Ammon's horn (tissue), 1 donor: ENCODE measurements at places on chromosomes 5 and 9.

DNA sequence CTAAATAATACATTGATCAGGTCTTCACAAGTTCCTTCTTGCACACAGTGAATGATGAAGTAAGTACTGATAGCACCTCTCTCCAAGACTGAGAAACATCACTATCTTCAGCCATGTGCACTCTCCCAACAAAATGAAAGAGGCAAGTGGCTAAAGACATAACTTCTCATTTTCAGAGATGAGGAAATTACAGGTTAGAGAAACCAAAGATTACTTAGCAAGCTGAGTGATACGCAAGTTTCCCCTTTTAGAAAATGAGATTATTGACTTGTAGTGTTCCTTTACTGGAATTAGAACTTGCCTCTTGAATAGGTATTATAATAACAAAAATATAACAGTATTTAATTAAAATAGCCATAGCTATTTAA, 21.6 kb downstream of the CEMIP2 start:
- DNase-seq = no peak

DNA sequence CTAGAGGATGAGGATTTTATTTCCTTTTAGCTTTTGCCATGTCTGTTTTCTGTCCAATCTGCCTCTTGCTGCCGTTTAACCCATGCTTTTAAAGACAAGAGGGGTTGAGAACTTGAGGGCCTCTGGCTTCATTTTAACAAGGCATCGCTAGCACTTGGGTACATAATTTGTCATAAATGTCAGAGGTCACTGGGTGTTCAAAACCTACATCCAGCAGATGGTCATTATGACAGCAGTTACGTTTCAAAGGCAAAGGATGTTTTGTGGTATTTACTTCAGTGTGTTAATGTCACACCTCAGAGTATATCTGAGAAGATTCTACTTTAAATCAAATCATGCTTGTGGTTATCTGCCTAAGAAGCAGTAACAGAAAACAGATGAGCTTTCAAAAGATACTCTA, 918.3 kb downstream of the NR2F1-AS1 start:
- no peak for DNase-seq

DNA sequence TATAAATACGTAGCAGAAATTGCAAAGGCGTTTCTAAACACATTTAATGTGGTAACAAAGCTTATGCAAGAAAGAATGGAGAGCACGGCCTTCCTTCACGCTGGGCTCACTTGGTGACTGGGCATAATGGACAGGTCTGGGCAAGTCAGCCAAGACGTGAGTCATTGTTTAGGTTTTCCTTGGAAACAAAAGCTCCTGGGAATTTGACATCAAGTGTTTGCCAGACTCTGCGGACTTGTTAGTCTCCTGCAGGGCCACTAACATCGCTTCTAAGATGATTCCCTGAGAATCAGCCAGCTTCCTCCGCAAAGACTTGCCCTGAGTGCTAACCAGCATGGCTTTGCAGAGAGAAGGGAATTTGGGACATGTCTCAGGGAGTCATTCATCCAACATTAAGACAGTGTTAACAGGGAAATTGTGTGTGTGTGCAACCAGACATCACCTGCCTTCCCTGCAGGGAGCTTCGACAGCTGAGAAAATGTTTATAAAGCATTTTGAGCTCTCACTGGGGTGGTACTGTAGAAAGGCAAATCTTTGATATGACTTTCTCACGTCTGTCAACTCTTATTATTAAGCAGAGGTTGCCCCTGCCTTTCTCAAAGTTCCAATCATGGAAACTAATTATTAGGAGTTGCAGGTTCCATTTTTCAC, 182.5 kb downstream of the NTRK2 start:
- peak; percentile 59 for DNase-seq

- no peak for DNase-seq
Measured at GRCh38 chr9:138064547-138064946, 187.0 kb downstream of the CACNA1B start.

DNA sequence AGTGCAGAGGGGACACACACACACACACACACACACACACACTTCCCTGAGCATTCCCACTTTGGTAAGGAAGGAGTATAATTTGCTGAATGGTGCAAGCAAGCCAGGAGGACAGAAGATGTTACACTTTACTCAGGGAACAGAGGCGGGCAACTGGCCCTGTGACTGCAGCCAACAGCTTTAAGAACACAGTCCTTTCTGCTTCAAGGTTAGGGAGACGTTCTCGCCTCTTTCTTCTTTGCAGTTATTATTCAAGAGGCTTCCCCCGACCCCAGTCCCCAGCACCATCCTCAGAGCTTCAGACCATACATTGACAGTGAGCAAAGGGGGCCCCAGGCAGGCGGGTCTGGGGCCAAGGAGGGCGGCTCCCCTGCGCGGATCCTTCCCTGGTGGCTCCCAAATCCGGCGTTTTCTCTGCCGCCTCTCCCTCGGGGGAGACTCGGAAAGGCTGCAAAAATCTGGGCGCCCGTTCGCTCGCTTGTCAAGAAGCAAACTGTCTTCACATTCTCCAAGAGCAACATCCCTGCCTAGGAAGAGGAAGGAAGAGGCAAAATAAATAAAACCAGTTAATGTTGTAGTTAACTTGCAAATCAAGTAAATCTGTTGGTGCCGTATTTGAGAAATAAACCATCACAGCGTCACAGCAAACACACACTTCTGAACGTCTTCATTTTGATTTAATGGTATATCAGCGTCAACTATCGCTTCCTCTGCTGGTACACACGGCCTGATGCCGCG, 3.8 kb upstream of the LHX2 start:
- DNase-seq = no peak

- DNase-seq = no peak
Measured at GRCh38 chr5:162487528-162488525, 420.3 kb downstream of the GABRG2 start.

GRCh38 chr9:130997925-130998596, 10.9 kb upstream of the LAMC3 start:
- peak; percentile 76 for DNase-seq

DNA sequence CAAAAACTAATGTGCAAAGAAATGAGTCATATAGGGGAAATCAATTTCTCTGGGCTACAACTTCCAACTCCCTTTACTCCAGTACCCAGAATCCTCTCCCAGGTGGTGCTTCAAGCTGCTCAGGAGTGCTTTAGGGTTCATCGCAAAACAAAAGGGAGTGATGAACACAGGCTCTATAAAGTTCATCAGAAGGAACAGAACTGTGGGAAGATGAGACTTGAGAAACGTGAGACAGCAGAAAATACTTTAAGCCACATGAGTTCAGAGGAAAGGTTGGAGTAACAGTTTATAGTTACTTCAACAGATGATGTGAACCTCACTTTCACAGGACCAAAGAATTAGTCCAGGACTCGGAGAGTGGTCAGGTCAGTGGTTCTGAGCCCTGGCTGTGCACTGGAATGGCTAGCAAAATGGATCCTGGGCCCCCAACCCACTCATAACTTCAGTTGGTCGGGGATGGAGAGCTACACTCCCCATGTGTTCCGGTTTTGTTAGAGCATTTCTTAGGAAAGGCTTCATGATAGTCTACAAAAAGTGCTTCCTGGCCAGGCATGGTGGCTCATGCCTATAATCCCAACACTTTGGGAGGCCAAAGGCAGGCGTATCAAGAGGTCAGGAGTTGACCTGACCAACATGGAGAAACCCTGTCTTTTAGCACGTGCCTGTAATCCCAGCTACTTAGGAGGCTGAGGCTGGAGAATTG, 4.3 kb downstream of the RPL12 start:
- no peak for DNase-seq

DNA sequence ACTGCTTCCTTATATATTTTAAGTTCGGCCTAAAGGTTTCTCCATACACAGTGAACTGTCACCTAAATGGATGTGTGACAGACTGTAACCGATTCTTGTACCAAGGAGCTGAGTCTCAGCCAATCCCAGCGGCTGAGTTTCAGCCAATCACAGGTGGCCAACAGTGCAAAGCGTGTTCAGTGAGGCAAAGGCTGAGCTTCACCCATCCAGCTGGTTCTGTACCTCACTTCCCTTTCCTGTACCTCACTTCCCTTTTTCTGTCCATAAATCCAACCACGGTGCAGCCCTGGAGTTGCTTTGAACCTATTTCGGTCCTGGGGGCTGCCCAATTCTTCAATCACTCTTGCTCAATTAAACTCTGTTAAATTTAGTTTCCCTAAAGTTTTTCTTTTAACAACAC, 15.7 kb upstream of the TBC1D9B start:
- DNase-seq = no peak

DNA sequence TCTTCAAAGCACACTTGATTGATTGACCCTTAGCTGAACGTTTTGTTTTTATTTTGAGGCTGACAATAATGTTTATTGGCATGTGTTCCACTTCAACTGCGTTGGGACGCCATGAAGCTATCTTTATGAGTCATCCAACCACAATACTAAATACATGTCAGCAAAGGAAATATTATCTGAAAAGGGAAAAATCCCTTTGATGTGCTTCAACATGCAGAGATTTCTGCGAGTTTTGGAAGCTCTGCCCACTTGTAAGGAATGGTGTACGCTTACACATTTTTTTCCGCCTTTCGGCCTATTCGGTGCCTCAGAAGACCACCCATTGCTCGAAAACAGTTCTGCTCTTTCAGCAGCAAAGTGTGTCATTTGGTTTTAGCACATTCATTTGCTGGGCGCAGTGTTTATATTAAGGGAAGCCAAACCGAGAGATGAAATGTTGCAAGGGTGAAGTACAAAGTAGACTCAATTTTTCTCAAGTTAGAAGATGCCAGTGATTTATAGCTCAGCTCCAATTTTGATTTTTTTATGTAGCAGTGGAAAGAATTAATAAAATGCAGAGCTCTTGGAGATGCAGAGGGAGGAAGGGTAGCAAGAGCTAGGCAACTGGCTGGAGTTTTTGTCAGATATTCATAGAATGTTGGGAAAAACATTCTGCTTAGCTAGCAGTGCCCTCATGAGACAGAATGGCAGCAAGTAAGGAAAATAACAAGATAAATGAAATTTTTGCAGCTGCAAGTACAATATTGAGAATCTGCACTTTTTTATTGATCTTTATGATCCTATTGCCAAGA, 68.9 kb downstream of the PRDM6 start:
- DNase-seq = peak; percentile 53

DNA sequence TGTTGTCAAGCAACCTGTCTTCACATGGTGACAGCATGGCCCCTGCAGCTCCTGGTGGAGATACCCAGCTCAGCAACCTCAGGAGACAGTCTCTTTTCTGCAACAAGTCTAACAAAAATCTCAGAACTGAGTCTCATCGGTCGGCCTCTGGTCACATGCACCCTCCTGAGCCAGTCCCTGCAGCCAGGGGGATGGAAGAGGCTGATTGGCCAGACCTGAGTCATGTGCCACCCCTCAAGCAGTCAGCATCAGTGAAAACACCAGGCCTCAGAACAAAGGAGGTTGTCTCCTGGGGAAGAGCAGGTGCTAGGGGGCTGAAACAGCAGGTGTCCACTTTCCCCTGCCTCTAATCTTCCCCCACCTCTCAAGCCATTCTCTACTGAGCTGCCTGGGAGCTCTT, 54.4 kb downstream of the SMIM23 start:
- DNase-seq = no peak

DNA sequence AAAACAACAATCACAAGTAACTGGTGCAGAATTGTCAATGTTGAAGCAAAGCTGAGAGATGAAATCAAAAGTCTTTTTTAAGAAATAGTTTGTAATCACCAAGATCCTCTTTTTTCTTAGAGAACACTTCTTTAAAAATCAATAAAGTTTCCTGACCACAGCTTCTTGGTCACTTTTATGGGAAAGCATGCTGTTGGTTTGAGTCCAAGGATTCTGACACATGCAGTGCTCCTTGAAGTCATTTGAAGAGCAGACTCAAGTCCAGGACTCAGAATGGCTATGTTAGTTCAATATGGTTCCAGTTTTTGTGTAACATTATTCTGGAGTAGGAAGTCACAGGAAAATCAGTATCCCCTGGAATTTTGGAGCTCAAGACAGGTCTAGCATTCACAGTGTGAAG, 480.6 kb downstream of the NR2F1-AS1 start:
- DNase-seq = no peak

DNA sequence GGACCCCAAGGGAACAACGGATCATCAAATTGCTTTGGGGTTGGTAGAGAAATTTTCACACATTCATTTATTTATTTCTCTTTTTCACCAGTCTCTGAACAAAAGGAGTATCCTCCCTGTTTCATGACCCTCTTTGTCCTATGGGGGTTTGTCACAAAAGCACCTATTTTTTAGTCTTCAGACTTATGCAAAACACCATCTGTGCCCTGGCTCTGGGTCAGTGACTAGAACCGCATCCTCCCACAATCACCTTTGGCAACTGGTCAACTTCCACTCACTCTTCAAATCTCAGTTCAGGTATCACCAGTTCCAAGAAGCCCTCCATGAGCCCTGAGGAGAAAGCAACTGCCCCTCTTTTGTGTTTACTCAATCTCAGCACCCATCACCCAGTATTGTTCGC, 395.7 kb downstream of the CDK5RAP2 start:
- DNase-seq = no peak

- no peak for DNase-seq
Measured at GRCh38 chr9:121660367-121660766, 8.9 kb downstream of the DAB2IP start.

GRCh38 chr5:177347699-177348098, 3.8 kb downstream of the LMAN2 start:
- no peak for DNase-seq

- no peak for DNase-seq
Measured at GRCh38 chr9:108639696-108640095, 216.1 kb downstream of the ACTL7B start.

GRCh38 chr9:76292658-76293057, 101.6 kb downstream of the RFK start:
- DNase-seq = no peak
